ENCODE measurements at places on chromosomes 5 and 9. TPM values are rescaled to one million over a fixed set of nuclear protein-coding genes. Genes with fewer than 3 reads are reported as not detected.
A peak's percentile ranks its signal among the peaks of the same experiment; 100 is the strongest.

Gene BRINP1
- polyA plus RNA-seq: 4.5 TPM

DNA sequence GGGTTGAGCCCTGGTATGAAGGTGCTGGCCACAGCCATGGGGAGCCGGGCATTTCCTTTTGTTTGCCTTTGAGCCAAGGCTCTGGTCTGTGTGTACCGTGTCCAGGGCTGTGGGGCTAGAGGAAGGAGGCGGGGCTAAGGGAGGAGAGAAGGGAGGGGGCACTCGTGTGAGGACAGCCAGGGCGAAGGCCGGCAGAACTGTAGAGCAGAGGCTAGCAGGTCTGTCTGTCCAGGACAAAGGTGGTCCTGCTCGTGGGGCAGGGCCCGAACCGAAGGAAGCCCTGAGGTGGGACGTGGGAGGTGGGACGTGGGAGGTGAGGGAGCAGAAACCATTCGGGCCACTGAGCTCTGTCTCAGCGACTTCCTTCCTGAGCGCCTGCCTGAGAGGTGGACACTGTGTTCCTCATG, 41.3 kb upstream of the TESK1 start:
- DNase-seq: peak; percentile 53

Gene ICE1
- 17.7 TPM for polyA plus RNA-seq

- no peak for DNase-seq
Measured at GRCh38 chr5:147750065-147750464, 32.5 kb downstream of the JAKMIP2 start.

Gene DRD1
- polyA plus RNA-seq: 0.96 TPM

GRCh38 chr5:177275883-177276282, 27.6 kb downstream of the RAB24 start:
- DNase-seq: no peak

GRCh38 chr5:142233083-142234032, 91.5 kb downstream of the SPRY4 start:
- DNase-seq: no peak

DNA sequence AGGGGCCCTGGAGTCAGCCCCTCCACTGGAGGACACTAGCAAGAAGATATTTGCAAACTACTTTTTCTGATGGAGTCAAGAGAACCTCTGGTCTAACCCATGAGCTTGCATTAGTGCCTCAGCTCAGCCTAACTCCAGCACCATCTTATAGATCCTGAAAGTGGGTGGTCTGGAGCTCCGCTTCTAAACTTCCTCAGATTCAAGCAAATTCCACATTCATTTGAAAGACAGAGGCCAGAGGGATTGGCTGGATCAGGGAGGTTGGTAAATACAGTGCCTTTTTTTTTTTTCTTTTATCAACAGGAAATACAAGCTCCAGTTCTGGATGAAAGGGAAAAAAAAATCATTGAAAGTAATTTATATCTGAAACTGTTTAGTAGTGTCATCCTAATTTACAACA, 99.9 kb downstream of the ENC1 start:
- DNase-seq: peak; percentile 33

DNA sequence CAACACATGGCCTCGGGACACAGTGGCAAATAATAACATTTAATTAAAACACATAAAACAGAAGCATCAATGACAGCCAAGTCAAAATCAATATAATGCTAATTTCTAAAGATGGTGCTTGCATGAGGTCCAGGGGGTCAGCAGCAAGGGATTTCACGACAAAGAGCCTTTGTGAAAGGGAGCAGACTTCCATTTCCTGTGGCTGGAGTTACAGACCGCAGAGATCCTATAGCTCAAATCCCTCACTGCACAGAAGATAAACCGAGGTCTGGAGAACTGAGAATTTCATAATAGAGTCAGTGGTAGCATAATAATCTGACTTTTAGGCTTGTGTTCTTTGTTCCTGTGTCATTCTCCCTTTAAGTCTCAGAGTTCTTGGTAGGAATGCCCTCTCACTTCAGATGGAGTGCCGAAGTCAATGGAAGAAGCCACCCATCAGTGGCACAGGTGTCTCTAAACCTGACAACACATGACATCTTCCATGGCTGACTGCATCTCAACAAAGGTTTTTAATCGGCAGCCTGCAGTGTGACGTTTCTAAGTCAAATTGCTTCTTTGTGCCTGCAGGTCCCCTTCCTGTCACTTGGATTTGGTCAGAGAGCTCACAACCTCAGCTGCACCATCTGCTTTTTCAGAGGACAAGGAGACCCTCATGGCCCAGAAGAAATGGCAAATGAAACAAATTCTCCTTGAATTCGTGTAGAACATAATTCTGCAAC, 67.4 kb downstream of the CARTPT start:
- peak; percentile 45 for DNase-seq

GRCh38 chr9:125180876-125181275, 8.7 kb downstream of the PPP6C start:
- no peak for DNase-seq

Gene CBY3
- polyA plus RNA-seq: 0.18 TPM

Gene GRIA1
- 1.6 TPM for polyA plus RNA-seq

DNA sequence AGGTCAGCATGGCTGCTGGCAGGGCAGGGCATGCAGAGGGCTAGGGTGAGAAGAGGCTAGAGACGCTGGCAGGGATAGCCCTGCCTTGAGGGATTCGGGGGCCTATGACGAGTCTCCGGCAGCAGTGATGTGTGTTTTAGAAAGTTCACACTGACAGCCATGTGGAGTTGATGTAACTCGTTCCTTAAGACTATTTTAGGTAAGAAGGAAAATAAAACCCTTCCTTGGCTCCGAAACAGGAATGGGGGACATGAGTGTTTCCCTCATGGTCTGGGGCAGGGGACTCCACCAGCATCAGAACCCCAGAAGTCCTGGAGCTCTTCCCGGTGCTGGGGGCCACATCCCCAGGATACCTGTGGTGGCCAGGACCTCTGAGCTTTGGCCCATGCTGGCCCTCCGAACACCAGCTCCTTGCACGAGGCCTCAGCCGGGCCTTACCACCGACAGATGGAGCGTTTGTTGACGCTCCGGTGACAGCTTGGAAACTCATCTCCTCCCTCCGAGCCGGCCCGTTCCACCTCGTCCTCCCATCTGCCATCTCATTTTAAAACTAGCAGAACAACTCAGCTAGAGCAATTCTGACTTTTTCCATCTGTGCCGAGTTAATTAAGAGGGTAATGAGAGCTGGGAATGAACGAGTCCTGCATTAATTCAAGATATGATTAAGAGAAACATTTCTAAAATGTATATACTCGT, 337.7 kb downstream of the CDK5RAP2 start:
- no peak for DNase-seq

DNA sequence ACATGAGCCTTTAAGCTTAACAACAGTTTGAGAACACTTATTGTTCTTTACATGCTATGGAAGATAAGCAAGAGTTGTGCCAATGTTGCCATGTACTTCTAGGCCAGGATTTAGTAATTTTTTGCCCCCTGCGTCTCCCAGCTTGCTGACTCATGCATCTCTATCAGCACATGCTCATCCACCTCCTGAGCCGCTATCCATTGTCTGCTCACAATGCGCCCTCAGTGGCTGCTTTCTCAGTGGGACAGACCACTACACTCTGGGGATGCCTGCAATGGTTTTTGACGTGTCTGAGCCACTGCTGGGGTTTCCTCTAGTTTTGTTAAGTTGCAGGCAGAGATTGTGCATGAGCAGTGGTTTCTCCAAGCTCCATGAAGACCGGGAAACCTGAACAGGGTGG, 50.9 kb upstream of the PHF2 start:
- no peak for DNase-seq

DNA sequence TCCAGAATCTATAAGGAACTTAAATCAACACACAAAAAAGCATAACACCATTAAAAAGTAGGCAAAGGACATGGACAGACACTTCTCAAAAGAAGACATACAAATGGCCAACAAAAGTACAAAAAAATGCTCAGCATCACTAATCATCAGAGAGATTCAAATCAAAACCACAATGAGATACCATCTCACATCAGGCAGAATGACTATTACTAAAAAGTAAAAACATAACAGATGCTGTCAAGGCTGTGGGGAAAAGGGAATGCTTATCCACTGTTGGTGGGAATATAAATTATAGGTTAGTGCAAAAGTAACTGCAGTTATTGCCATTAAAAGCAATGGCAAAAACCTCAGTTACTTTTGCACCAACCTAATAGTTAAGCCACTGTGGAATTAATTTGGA, 32.2 kb upstream of the SPATA31D4 start:
- DNase-seq: no peak

DNA sequence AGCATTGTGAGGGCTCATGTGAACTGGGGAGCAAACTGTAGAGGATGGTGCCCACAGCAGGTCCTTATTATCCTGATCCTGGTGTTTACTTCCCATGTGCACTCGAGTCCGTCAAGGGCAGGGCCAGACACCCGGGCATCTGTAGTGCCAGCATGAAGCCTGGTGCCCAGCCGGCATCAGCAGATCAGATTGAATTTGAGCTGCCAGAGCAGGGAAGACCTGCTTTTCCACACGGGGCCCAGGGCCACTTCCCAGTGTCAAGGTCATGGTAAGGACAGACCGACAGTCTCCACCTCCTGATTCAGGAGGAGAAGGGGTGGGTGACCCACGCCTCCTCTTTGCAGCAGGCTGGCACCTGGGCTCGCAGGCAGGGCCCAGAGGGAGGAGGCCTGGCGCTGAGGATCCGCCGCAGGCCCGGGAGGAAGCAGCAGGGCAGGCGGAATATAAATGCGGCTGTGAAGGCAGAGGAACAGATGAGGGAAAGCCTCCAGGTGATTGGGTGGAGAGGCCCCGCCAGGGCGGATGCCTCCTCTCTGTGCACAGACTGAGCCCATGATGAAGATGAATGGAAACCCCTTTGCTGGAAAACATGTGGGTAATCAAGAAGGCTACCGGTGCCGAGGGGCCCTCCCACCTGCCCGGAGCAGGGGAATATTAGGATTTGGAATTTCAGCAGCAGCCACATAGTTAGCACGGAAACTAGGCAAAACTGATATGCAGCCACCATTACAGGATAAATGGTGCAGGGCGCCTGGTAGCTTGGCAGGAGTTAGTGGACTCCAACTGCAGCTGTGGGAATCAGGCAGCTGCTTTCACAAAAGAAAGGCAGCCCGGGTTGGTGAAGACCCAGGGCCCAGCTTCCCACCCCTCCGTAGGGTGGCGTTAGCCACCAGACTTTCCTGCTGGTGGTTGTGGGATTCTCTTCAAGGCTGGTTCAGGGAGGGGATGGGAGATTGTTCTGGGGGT, 114.9 kb downstream of the GAPVD1 start:
- DNase-seq: no peak

Gene SH3RF2
- 38.3 TPM for polyA plus RNA-seq

DNA sequence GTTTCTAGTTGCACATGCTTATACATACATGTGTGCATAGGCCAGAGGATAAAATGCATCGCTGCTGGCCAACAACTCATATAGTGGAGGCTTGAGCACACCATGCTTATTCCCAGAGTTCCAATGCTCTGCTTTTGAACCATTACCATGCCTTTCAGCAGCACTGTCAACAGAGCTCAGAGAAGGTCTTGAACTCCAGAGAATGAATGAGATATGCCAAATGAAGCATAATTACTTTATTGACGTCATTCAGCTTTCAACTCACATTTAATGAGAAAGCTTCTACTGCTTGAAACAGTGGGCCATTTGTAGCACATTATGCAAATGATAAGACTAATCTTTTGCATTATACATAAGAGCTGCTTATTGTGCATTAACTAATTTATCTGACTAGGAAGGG, 765.3 kb upstream of the GRAMD2B start:
- no peak for DNase-seq

Gene GALT
- polyA plus RNA-seq: 174 TPM

DNA sequence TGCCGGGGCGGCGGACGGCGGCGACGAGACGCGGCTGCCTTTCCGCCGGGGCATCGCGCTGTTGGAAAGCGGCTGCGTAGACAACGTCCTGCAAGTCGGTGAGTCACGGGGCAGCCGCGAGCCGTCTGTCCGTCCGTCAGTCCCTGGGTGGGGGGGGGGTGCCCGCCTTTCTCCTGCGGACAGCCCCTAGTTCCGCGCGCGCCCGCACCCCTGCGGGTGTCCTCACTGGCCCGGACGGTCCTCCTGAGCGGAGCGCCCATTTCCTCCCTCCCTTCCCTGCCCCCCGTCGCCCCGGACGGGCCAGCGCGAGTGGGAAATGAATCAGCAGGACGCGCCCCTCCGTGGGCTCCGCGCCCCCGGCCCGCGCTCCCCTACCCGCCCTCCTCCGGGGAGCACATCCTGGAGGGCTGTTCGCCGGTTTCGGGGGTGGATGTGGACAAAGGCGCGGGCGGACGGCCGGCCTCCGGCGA, 828 bp downstream of the ZSWIM6 start:
- peak; percentile 77 for DNase-seq

Gene GRIN1
- polyA plus RNA-seq: 0.49 TPM

Gene WDR38
- not detected for polyA plus RNA-seq

DNA sequence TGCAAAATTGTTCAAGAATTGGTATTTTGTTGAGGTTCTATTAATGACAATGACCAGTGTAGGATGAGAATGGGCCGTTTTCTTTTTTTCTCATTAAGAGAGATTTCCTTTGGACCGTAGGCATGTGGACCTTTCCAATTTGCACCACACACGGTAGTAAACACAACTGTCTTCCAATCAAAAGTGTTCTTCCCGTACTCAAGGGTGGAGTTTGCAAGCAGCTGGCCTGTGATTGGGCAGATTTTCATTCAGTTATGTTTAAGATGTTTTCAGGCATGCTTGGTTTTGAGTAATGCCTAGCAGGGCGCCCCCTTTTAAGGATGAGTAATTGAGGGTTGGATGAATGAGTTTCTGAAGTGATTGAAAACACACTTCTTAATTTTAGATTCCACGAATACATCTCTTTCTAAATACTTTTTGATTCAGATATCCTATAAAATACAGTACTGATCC, 2.5 kb downstream of the KDM3B start:
- DNase-seq: peak; percentile 71

Gene PCDHGB3
- polyA plus RNA-seq: not detected

GRCh38 chr5:74166064-74166463, 474.5 kb downstream of the ENC1 start:
- DNase-seq: peak; percentile 64

GRCh38 chr9:105678163-105678562, 15.9 kb downstream of the TAL2 start:
- DNase-seq: no peak

- no peak for DNase-seq
Measured at GRCh38 chr5:17019324-17019723, 83.2 kb upstream of the MYO10 start.

Gene FAT2
- not detected for polyA plus RNA-seq

DNA sequence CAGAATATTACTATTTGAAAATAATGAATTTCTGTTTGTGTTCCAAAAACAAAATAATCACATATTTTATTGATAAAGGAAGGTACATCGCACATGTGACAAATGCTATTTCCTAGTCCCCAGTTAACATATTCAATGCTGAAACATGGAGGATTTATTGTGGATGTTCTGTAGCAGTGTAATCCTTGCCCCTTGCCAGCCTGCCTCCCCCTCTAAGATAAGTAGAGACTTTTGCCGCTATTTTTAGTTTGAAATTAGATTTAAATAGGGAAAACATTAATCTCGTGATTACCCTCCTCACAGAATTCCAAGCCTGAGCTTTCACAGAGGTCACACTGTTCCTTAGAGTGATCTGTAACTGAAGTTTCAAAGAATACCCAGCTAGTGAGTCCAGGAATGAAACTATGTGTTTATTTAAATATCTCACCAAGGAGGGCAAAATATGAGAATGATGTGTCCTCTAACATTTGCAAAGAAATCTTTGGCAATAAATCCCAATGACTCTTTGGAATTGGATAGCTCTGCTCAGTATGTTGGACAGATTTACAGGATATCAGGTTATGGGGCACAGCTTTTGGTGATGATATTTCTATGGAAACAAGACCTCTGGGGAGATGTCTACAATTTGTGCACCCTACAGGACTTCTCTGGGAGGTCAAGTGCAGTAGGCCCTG, 17.3 kb downstream of the CTXN3 start:
- no peak for DNase-seq

Gene ACER2
- polyA plus RNA-seq: 1.1 TPM

- DNase-seq: peak; percentile 95
Measured at GRCh38 chr5:149397530-149397929, 18.4 kb upstream of the IL17B start.

- peak; percentile 36 for DNase-seq
Measured at GRCh38 chr9:110591526-110591925, 12.0 kb upstream of the SVEP1 start.
